OCI-M1 (cell line): ENCODE measurements at places on chromosomes 5 and 9.

GRCh38 chr5:113581388-113581787 is 67.9 kb downstream of the YTHDC2 start:
- no peak for DNase-seq

- no peak for DNase-seq
These were observed 108.7 kb downstream of the JAKMIP2 start for GRCh38 chr5:147673791-147674190.

- DNase-seq, result peak; percentile 66
These were observed 130.4 kb downstream of the CHSY3 start for GRCh38 chr5:130034566-130035210.

DNA sequence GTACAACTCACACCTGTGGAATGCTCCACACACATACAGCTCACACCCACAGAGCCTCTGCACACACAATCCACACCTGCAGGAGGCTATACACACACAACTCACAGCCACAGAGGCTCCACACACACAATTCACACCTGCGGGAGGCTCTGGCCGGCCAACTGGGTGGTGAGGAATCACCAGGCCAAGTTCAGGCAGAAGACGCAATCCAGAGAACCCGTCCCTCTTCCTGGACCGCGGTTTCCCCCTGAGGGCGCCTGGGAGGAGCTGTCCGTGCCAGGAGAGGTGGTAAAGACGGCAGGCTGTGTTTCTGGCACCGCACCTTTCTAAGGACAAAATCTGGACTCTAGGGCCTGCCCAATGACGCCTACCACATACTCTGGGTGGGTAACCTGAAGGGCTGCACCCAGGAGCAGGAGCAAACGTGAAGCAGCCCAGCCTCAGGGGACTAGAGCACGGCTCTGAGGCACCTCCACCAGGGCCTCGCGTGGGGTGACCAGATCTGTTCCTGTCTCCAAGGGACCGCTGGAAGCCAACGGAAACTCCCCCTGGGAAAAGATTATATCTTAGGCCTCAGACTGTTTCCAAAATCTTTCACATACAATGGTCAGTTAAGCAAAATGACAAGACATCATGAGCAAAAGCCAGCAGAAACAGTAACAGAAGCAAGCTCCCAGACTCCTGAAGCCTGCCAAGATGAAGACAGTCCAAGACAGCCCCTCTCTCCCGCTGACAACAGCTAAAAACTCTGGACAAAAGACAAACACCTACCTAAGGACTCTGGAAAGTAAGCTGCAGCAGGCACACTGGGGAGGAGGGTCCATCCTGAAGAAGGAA is 16.9 kb downstream of the CAMSAP1 start:
- no peak for DNase-seq

DNA sequence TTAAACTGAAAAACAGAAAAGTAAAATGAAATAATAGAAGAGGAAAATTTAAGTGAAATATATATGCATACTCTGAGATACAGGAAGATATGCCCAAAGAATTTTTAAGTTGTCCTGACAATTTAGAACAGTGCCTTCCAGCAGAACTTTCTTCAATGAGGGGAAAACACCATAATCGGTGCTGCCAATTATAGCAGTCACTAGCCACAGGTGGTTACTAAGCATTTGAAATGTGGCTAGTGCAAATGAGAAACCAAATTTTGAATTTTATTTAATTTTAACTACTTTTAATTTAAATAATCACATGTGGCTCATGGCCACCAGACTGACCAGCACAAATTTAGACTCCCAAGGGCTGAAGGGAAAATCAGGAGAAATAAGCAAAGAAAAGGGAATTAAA is 410.6 kb downstream of the RAB3C start:
- DNase-seq, result no peak

- no peak for DNase-seq
These were observed 134.1 kb downstream of the SEMA6A start for GRCh38 chr5:116440457-116441001.

GRCh38 chr5:19565466-19565865 is 422.5 kb downstream of the CDH18 start:
- DNase-seq, result no peak

GRCh38 chr5:37668524-37669047 is 171.3 kb downstream of the GDNF start:
- peak; percentile 89 for DNase-seq

DNA sequence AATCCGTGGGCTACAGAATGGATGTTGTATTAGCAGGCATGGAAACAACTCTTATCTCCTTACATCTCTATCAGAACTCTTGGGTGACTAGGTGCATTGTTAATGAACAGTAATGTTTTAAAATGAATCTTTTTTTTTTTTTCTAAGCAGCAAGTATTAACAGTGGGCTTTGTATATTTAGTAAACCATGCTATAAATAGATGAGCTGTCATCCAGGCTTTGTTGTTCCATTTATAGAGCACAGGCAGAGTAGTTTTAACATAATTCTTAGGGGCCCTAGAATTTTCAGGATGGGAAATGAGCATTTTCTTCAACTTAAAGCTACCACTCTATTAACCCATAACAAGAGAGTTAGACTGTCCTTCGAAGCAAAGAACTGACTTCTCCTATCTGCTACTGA is 233.7 kb upstream of the ADAMTSL1 start:
- DNase-seq, result no peak

DNA sequence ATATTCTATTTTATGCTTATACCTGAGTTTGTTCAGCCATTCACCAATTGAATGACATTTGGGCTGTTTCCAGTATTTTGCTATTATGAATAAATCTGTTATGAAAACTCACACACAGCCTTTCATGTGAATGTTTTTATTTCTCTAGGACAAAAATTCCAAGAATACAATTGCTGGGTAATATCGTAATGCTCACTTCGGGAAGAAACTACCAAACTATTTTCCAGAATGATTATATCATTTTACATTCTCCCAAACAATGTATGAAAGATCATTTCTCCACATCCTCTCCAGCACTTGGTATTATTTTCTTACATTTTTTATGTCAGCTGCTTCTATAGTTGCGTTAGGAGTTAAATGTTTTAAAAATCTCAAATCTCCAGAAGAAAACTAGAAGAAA is 58.3 kb upstream of the LHFPL2 start:
- no peak for DNase-seq

DNA sequence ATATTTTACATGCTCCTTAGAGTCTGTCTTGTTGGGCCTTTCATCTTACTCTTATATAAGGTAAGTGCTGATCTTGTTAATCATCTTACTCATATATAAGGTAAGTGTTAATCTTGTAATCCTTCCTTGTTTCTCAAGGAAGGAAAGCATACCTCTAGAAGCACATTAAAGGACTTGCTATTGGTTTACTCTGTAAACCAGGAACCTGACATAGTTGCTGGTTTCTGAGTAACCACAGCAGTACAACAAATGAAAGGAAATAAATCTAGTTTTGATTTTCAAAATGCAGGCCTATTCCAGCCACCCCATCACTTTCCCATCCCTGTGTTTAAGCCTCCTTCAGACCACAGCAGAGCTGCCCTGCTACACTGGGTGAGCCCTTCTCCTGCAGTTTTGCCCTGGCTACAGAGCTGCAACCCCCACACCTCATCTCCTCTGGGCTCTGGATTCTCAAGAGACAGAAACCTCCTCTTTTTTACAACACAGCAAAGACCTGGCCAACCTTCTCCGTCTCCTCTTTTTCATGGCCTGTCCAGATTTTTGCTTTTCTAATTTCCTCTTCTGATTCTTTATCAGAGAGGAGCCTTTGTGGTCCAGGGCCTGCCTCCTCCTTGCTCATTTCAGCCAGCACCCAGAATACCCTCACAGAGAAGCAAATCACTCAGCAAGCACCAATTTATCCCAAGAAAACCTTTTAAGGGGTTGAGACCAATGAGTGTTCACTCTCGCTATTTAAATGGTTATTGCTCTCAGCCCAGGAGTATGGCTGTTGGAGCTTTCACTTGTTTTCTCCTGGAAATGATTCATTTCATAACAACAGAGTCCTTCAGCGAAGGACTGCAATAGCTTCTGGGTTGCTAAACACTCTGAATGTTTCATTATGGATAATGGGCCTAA is 103.2 kb downstream of the FSTL4 start:
- DNase-seq, result no peak

DNA sequence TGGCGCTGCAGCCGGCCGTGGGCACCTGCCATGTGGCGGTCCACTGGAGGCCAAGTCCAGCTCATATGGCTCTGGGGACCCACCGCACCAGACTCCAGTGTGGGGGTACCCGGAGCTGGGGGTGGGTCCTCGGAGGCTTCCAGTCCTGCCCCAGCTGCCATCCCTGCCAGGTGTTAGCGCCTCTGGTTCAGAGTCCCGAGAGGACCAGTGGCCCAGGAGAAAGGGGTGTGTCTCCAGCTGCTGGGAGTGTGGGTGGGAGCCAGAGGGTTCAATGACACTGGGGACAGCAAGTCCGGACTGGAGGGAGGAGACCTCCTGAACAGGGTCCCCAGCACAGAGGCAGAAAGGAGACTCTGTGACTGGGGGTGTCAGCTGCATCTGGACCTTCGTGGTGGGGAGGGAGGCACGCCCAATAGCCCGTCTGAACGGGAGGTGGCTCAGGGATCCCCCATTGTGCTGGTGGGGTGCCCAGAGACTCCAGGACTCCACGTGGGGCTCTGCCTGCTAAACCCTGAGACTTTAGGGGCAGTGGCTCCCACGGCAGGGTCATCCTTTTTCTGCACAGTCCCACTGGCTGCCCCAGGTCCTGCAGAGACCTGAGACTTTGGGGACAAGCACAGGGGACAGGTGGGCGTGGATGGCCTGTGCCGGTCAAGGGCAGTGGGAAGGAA is 2.4 kb upstream of the AHRR start:
- no peak for DNase-seq

DNA sequence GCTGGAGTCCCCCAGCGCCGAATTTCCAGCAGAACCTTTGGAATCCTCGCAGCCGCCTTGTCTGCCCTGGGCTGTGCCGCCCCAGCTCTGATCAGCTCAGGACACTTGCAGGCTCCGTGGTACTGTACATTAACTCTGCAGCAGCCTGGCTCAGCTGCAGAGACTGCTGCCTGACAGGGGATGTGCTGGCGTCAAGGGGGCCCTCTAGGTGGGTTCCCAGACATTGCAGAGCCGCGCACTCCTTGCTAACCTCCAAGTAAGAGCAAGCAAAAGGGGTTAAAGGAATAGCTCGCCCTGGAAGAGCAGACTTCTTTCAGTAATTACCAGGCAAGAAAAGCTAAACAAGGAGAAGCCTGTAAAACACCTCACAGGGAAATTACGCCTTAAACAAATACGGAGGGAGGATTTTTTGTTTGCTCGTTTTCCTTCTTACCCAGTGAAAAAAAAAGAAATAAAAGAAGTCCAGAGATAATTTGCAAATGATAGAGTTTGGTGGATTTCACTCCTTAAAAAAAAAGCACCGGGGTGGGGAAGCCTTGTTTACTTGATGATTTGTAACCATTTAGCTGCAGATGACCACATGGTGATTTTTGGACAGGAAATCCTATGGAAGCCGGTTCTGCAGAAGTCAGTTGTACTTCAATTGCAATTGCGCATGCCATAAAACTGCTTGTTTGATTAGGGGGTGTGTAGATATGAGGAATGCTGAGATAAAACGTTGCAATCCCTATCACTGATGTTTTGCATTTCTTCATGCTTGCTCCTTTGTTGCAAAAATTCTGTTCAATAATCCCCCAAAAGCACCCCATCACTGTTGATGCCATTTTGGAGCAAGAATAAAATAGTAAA is 305.8 kb downstream of the PDE4D start:
- no peak for DNase-seq

DNA sequence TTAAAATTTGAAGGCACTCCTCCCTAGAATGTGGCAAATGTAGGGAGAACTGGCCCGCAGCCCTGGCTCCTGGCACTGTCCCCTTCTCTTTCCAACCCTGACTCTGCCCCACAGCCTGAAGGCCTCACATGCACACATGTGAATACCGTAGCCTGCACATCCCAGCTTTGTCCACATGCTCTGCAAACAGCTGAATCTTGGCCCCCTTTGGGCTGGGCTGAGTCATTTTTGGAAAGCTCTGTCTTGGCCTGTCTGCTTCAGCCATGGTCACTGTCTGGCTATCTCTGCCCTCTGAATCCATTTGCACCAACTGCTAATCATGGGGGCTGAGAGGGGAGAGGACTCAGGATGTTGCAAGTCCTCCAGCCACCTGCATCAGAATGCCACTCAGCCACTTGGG is 22.1 kb upstream of the GALNT10 start:
- no peak for DNase-seq

DNA sequence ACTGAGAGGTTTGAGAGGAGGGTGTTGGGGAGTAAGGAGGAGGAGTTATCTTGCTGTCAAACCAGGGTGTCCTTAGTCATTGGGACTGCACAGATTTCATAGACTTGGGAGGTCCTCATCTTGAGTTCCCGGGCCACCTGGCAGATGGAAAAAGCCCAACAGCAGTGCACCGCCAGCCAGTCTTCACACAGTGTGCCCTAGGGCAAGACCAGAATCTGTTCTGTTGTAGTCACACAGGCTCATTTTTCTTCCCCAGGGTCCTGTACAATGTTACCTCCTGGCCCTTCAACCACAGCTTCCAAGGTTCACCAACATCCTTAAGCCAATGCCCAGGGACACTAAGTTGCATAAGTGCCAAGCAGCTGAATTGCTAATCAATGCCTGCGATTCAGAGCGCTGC is 21.0 kb downstream of the PLAC8L1 start:
- DNase-seq, result no peak

DNA sequence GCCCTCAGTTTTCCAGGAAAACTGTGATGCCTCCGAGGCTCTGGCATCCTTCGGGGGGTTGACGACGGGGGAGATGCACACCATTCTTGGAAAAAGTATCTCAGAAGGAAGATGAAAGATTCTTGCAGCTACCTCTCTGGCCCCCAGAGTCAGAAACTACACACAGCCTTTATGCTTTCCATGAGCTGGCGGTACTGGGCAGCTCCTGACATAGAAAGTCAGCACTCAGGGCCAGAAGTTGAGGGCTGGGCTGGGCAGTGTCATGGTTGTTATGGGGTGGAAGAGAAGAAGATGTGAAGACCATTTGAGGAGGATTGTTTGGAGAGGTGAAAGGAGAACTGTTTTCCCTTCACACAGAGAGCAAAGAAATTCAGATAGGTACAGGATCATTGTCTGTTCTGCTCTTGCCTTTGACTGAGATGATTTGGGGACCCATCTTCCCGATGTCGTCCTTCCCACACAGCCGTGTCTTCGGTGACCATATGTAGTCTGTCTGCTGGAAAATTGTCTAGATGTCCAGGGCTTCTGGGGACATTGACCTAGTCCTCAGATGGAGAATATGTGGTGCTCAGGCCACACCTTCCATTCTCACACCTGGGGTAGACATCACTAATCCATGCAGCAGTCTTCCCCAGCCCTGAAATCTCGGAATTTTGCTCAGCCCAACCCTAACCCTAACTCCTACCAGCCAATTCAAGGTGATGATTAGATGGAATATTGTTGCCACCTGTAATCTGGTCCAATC is 237.1 kb downstream of the CACNA1B start:
- DNase-seq, result no peak

- no peak for DNase-seq
These were observed 21.6 kb upstream of the GRPEL2 start for GRCh38 chr5:149323621-149324205.

GRCh38 chr9:133945314-133945975 is 46.7 kb downstream of the VAV2 start:
- DNase-seq, result no peak

- DNase-seq, result no peak
These were observed 82.8 kb downstream of the SLIT3 start for GRCh38 chr5:169218176-169218575.
